ENCODE measurements at places on chromosomes 16 and 17.

GRCh38 chr17:21167303-21167702, 40.5 kb downstream of the DHRS7B start:
- no peak for DNase-seq

- DNase-seq = no peak
Observed at GRCh38 chr17:78962345-78962983, 17.3 kb downstream of the LGALS3BP start.

GRCh38 chr17:13885953-13886889, 183.1 kb upstream of the COX10 start:
- DNase-seq = no peak

- DNase-seq = no peak
Observed at GRCh38 chr17:43695970-43696865, 34.5 kb upstream of the MEOX1 start.

- no peak for DNase-seq
Observed at GRCh38 chr17:54256401-54256929, 433.7 kb downstream of the KIF2B start.

GRCh38 chr17:78959803-78960202, 19.9 kb downstream of the LGALS3BP start:
- DNase-seq = no peak

DNA sequence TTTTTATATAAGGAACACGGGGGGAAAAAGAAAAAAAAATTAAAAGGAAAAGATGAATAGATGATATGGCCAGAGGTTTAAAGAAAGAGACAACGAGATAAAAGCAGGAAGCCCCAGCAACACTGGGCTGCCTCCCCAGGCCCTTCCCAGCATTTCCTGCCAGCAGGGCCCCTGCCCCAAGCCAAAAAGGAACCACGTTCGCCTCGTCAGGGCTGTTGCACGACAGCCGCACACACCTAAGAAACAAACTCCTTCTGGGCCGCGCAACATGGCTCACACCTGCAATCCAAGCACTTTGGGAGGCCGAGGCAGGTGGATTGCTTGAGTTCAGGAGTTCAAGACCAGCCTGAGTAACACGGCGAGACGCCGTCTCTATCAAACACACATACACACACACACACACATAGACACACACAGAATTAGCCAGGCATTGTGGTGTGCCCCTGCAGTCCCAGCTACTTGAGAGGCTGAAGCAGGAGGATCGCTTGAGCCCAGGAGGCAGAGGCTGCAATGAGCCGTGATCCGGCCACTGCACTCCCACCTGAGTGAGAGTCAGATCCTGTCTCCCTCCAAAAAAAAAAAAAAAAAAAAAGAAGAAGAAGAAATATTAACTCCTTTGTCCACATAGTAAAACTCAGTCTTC, 83.0 kb downstream of the ANKRD11 start:
- DNase-seq = no peak

DNA sequence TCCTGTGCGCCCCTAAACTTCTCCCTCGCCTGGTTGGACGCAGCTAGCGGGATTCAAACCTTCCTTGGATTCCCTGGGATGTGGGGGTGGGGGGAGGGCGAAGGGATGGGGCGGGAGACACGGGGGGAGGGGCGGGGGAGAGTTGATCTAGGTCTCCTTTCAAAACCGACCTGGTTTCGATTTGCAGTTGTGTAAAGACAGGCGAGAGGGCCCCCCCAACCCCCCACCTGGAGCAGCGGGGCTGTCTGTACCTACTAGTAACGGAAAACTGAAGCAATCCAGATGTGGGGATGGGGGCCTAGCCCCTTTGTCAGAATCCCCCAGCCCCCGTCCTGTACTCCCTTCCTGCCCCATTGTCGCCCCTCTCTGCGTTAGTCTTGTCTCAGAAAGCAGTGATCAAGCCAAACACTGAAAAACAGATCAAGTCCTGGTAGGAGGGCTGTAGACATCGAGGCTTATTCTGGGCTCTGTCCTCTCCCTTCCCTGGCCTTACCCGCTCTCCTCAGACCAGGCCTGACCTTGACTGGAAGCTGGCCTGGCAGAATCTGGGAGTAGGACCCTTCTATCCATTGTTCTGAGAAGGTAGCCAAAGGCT, 902 bp downstream of the DLX4 start:
- DNase-seq = no peak

DNA sequence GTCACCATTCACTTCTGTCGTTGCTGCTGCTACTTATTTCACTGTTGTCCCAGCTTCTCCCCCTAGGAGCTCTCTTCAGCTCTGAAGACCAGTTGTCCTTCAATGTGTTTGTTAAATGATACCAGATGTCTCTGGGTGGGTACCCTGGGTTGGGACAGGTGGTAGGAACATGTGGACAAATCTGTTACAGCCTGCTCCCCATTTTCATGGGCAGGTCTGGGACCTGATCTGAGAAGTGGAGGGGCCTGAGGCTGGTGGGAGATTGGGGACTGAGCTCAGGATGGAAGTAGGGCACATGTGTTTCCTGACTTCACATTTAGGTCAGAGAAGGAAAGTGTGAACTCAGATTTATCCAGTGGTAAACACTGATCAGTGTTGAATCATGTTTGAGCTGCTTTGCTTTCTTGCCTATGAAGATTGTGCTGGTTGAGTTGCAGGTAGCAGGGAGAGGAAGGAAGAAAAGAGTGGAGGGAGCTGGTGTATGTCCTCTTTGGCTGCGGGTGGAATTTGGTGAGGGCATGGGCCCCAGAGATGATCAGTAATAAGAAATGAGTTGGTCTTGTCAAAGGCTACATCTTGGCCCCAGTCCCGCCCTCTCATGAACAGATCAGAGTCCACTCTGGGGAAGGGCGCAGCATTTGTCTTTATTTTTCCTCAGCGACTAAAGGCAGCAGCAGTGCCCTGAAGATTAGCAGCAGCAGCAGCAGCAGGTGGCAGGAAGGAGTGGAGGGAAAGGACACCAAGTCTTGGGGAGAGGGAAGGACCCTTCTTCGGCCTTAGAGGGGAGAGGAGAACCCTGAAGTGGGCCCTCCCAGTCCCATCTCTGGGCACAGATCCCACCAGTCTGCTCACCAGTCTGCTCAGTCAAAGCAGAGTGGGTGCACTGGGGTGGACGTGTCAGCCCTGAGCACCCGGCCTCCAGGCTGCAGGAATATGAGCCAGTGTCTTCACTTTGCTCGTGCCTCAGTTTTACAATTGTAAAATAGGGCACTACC, 6.1 kb upstream of the EFTUD2 start:
- no peak for DNase-seq

- DNase-seq = no peak
Observed at GRCh38 chr16:47938272-47938671, 217.5 kb downstream of the ABCC12 start.

GRCh38 chr17:20009052-20009301, 182 bp upstream of the SPECC1 start:
- no peak for DNase-seq

GRCh38 chr16:71287911-71288310, 1.3 kb downstream of the CMTR2 start:
- DNase-seq = no peak

- no peak for DNase-seq
Observed at GRCh38 chr17:35352284-35352683, 21.1 kb downstream of the SLFN11 start.

GRCh38 chr16:15983898-15984297, 34.5 kb downstream of the ABCC1 start:
- no peak for DNase-seq

DNA sequence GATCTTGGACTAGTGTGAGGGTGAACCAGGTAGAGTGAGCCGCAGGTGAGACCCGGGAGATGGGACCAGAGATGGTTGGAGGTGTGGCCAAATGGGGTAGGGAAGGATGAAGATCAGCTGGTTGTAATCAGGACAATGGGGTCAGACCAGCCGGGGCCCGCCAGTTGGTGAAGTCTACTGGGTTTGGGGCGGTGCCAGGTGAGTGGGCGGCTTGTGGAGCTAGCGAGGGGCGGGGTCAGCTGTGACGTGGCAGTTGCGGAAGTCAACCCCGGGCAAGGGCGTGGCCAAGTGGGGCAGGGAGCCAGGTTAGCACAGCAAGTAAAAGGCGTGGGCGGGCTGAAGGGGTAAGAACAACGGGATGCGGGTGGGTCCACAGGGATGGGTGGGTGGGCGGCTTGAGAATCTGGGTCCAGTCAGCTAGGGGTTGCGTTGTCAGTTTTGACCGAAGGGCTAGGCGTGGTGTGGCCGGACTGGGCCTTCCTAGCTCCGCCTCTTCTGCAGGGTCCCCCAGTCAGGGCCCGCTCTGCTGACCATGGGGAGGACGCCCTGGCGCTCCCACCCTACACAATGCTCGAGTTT, 25.5 kb upstream of the ALKBH5 start:
- peak; percentile 87 for DNase-seq

- DNase-seq = no peak
Observed at GRCh38 chr17:37642681-37643080, 565 bp downstream of the DDX52 start.

GRCh38 chr17:45289301-45290268, 27.2 kb downstream of the MAP3K14 start:
- no peak for DNase-seq
